H54 (cell line): ENCODE measurements at places on chromosomes 12 and 14.

- no peak for DNase-seq
Measured at GRCh38 chr14:29528889-29529288, 398.8 kb downstream of the PRKD1 start.

GRCh38 chr12:118052324-118053070, 8.5 kb downstream of the WSB2 start:
- DNase-seq: peak; percentile 84

- DNase-seq: peak; percentile 68
Measured at GRCh38 chr12:57837864-57838562, 8.5 kb downstream of the CTDSP2 start.

DNA sequence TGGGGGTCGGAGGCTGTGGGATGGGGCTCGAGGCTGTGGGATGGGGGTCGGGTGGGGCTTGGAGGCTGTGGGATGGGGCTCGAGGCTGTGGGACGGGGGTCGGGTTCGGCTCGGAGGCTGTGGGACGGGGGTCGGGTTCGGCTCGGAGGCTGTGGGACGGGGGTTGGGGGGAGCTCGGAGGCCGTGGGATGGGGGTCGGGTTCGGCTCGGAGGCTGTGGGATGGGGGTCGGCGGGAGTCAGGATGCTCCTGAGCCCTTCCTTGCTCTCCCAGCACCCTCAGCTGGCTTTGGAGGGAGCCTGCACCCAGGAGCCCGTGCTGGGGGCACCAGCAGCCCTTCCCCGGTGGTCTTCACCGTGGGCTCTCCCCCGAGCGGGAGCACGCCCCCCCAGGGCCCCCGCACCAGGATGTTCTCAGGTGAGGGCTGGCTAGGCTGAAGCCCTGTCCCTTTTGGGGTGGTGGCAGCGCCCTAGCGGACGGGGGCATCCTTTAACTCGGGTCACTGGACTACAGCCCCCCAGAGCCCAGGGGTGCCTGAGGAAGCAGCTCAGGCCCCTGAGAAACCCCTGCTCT, 11.9 kb upstream of the PUS1 start:
- no peak for DNase-seq

- DNase-seq: no peak
Measured at GRCh38 chr12:11730299-11731041, 81.0 kb downstream of the ETV6 start.

DNA sequence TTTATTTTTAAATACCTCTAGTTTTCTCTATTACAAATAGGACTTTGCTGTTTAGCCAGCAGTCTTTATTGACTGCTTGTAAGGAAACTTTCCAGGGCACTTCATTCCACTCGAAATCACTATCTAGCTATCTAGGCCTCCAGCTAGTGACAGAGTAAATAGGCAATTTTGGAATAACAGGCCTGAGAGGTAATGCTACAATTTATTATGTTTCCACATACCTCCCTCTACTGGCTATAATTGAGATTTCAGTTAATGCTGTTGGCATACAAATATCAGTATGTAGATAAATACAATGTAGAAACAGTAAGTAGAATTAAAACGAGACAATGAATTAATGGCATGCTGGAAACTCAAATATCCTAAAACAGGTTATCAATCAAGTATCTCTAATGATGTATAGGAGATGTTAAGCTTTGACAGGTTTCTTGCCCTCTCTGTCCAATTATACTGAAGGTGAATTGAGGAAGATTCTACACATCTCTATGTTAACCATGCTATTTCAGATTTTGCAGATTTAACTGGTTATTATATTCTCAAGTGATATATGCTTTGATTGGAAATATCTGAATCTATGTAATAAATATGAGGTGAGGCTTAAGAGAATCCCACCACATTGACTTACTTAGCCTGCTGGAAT, 7.2 kb downstream of the DTD2 start:
- no peak for DNase-seq

- no peak for DNase-seq
Measured at GRCh38 chr12:1920971-1921370, 2.5 kb upstream of the CACNA2D4 start.

DNA sequence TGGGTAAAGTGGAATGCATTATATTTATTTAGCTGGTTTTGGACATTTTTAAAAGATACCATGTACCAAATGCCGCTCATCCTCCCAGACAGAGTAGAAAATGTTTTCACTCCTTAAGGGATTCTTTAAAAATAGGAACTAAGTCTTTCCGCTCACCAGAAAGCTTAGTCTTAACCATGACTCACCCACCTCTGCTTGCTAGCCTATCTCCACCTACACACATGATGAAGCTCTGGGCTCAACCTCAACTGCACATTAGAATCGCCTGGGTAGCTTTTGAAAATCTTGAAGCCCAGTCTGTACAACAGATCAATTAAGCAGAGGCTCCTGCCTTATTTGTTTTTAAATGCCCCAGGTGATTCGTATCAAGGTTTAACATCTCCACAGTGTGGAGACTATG, 260.5 kb downstream of the NEDD1 start:
- no peak for DNase-seq

- DNase-seq: no peak
Measured at GRCh38 chr12:26939953-26940352, 1.7 kb downstream of the FGFR1OP2 start.

GRCh38 chr14:101506926-101507835, 54.1 kb upstream of the DIO3 start:
- no peak for DNase-seq

GRCh38 chr12:19867151-19867550, 427.9 kb downstream of the AEBP2 start:
- DNase-seq: no peak

- DNase-seq: no peak
Measured at GRCh38 chr14:51782435-51782834, 78.0 kb upstream of the GNG2 start.

- no peak for DNase-seq
Measured at GRCh38 chr14:76584271-76584702, 177.0 kb upstream of the VASH1 start.

DNA sequence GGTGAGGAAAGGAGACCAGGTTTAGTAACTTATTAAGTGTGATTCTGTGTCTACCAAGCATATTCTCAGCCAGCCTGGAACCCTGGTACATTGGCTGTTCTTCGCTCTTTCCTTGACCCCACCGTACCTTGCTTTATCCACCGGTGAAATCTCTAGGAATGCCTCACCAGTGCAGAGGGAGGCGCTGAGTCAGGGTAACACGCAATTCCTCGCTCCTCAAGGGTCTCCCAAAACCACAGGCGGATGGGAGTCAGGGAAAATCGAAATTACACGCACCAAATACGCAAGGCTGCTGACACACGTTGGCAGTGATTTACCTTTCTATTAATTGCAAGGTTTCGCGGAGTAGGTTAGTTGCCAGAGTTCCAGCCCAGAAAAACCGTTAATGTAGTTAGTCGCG, 845 bp downstream of the L3HYPDH start:
- DNase-seq: no peak

DNA sequence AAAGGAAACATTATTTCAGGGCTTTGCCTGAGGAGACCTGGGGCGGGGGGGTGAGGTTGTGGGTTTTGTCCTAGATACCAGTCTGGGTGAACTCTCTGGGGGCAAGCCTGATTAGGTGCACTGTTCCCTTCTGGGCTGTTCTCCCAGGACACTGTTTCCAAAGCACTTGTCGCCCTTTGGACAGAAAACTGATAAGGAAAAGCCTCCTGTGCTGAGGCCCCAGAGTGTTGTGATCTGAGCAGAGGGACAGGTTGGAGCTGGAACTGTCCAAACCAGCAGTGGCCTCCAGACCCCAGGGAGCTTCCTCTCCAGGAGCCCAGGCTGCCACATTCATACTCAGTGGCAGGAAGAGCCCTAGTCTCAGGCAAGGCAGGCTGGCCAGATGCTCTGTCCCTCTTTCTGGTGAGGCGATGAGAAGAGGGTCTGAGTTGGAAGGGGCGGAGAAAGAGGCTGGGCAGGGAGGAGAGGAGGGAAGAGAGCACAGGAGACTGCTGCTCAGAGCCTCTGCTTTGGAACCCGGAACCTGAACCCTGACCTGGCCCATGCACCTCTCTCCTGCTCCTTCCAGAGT, 1.9 kb downstream of the GALNT16 start:
- peak; percentile 61 for DNase-seq

- DNase-seq: no peak
Measured at GRCh38 chr12:96400631-96401075, 414 bp upstream of the CDK17 start.

DNA sequence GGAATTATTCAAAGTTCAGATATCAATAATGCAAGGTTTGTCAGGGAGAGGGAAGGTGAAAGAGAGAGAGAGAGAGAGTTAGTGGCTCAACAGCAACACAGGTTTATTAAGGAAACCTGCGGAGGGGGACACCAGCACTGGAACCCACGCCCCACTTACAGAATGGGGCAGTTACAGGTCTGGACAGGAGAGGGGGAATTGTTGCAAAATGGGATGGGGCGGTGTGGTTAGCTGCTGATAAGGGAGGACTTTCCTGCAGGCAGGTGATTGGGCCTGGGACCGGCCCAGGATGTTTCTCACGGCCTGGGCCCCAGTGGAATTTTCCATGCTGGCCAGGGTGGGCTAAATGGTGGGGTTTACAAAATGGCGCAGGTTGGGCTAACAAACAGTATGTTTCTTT, 278.2 kb upstream of the SLC16A7 start:
- DNase-seq: no peak

GRCh38 chr12:121023799-121024198, 7.5 kb upstream of the C12orf43 start:
- DNase-seq: no peak

DNA sequence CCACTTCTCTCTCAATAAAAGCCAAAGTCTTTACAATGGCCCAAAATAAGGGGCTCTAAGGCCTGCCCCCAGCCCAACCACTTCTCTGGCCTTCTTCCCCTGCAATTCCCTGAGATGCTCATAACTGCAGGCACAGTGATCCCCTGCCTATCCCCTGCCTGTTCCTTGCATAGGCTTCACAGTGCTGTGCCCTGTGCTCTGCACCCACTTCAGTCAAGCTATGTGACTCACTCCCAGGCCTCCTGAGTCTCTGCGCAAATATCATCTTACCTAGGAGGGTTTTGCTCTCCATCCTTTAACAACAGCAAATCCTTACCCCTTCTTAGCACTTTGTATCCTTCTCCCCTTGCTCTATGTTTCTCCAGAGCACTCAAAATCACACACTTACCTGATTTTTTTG, 242.2 kb downstream of the MSRB3 start:
- no peak for DNase-seq

DNA sequence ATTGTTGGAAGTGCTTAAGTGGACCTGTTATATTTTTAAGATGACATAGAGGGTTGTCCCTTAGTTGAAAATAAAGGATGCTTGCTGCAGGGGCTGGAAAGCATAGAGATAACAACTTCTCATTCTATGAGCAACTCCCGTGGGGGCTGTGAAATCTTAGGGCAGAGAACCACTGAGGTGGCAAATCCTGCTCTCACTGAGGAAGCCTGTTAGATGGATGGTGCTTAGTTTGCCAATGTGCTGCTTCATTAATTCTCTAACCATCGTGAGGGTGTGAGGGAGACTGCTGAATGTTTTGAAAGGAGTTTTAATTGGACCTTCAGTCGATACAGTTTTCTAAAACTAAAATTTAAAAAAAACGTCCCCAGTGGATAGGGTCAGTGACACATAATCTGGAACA, 46.5 kb downstream of the PTPRO start:
- no peak for DNase-seq

DNA sequence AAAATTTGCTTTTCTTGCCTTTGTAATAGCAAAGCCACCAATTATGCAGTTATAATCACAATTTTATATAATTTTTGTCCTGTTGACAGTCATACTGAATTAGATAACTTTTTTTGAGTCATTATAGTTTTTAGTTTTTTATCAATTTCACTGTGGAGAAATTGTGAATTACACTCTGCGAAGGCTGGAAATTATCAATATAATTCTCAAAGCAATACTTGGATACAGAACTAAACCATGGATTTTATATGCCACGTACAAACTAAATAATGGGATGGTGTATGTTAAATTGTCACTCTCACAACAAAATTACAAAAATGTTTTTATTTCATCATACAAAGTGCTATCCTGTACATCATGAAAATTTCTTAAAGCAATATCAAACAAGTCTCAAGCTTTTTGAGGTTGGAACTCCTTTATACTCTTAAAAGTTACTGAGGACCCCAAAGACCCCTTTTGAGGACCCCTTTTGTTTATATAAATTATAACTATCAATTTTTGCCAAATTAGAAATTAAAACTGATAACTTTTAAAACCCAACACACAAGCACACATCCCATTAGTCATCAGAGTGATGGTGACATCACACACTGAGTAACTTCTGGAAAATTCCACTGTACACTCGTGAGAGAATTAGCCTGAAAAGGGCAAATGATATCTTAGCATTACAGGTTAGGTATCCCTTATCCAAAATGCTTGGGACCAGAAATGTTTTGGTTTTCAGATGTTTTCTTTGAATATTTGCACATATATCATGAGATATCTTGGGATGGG, 19.8 kb upstream of the AQP2 start:
- no peak for DNase-seq

DNA sequence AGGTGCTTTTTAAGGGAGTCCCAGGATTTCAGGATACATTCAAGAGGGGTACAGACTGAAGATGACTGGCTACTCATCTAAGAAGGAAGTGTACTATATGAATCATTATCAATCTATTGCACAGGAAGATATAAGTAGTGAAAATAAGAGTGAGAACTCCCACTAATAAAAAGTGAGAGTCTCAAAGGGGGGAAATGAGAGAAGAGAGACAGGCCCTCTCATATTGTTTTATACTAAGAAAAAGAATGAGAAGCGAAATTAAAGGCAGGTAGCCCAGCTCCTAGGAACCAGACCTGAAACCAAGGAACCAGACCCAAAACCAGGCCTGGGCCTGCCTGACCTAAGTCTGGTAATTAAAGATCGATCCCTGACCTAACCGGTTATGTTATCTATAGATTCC, 54.6 kb downstream of the TESPA1 start:
- no peak for DNase-seq

GRCh38 chr12:43882578-43883178, 46.8 kb downstream of the TMEM117 start:
- peak; percentile 10 for DNase-seq

DNA sequence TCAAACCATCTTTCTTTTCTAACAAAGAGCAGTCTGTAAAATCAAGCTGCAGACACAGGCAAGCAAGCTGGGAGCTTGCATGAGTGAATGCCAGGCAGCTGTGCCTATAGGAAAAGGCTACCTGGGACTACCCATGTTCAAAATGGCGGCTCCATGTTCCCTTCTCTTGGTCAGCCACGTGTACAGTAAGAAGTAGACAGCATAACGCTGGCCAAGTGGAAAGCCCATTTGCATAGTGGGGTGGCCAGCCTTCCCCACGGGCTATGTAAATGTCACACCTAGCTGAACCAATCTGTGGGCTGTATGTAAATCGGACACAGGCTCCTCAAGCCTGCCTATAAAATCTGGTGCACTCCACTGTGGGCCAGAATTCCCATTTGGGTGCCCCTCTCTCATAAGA, 117.1 kb downstream of the SYT10 start:
- DNase-seq: no peak

DNA sequence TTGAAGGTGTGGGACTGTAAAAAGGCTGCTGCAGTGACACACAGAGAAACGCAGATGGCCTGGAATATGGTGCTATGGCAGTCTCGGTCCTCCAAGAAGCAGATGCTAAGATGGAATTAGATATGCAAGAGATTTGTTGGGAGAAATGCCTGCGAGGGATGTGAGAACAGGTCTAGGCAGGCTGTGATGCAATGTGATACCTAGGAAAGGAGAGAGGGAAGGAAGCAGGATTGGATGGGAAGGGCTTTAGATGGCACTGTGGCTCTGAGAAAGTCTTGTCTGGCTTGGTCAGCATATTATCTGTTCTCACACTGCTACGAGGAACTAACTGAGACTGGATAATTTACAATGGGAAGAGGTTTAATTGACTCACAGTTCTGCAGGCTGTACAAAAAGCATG, 374.4 kb downstream of the BCAT1 start:
- no peak for DNase-seq
